ENCODE measurements at places on chromosomes 6 and 20.

DNA sequence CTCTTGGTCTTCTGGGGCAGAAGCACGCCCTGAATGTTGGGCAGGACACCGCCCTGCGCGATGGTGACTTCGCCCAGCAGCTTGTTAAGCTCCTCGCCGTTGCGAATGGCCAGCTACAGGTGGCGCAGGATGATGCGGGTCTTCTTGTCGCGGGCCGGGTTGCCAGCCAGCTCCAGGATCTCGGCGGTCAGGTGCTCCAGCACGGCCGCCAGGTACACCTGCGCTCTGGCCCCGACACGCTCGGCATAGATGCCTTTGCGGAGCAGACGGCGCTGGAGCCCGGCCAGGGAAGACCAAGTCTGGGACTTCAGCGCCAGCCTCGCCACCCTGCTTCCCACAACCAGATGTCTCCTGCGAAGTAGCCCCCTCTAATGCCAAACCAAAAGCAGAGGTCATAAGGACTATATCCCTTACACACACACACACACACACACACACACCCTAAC lies 8.0 kb upstream of the SLC17A3 start:
- peak; percentile 81 for DNase-seq

GRCh38 chr20:61441537-61441936 lies 189.5 kb downstream of the CDH4 start:
- DNase-seq = no peak

- no peak for DNase-seq
Observed at GRCh38 chr20:63919130-63919529, 24.2 kb downstream of the DNAJC5 start.

DNA sequence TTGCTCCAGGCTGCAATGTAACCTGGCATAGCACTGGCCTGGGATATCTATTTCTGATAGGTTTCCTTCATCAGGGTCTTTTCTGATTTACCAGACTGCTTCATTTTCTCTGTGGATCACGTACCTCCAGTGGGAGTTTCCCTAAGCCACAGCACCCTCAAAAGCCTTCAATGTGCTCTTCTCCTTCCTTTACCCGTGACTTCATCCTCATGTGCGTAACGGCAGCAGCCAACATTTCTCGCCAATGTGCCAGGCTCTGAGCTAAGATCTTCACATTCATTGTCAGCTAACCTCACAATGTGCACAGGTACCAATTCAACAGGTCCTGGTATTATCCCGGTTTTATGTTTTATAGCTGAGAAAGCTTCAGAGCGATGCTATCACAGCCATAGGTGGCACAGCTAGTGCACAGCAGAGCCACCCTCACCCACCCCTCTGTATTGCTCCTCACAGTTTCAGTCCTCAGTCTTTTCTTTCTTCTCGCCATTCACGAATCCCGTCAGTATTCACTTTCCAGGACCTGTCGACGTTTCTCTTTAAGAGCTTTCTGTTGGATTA lies 58.2 kb downstream of the TNFAIP3 start:
- DNase-seq = no peak

DNA sequence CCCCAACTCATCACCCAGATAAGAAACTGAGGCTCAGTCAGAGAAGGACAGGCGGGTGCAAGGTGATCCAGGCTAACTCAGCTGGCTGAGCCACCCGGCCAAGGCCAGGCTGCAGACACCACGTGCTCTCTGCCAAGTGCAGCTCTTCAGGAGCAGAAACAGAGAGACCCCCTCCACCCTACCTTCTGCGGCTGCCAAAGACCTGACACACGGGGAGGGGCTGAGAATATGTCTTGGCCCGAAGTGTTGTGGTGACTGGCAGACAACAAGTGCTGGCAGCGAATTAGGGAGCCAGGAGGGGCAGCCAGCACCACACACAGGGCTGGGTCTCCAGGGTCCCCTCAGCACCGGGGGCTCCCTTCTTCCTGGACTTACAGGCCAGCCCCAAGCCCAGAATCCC lies 22.5 kb downstream of the PREX1 start:
- DNase-seq = no peak

DNA sequence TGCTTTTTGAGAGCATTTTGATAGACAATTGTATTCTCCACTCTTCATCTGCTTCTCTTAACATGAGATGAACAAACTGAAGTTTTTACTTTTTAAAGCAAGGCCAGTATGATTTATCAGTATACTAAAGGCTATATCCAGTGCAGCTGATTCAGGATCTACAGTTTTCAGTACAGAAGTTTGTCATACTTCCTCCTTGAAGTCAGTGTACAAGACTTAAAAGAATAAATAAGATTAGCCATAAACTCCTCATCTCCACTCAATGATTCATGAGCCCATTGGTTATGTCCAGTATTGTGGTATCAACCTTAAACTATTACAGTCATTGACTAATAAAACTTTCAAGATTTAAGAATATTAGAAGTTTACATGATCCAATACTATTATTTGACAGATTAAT lies 374.8 kb upstream of the EPHA7 start:
- no peak for DNase-seq

- no peak for DNase-seq
Observed at GRCh38 chr6:41442800-41443501, 103.2 kb upstream of the FOXP4 start.

DNA sequence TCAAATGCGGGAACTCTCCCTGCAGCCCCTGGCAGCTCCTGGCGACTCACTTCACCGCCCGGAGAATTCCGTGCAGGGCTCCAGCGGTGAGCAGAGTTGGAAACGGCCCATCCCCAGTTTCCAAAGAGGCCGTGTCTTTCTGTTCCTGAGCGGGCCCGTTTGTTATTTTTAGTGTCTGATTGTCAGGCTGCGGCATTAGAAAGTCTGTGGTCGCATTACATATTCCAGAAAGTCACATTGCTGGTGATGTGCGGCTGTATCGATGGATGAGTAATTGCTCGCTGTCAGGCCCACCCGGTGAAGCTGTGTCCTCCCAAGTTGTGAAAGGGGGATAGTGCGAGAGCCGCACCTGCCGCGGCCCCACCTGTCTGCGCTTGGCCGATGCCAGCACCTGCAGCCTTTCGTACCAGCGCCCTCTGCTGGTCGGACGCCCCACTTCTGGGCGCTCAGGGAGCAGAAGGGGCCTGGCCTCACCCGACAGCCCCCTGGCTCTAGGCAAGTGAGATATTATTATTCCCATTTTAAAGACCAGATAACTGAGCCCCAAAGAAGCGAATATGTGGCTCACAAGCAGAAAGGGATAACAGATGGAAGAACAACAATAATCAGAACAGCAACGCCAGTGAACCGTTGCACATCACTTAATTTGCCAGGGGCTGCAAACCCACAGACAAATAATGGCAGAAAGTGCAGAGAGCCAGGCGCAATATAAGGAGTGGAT lies 244.9 kb downstream of the TSHZ2 start:
- peak; percentile 50 for DNase-seq
